ENCODE measurements at places on chromosomes 6 and 20. TPM values are rescaled to one million over a fixed set of nuclear protein-coding genes. Genes with fewer than 3 reads are reported as not detected.

GRCh38 chr6:98576791-98577190, 257.6 kb upstream of the POU3F2 start:
- no peaks in the 10 kb centered on the region for H3K27me3 ChIP-seq
- H3K27ac ChIP-seq: no peak overlapping the region
- H3K4me3 ChIP-seq: no peak overlapping the region
- no peaks in the 10 kb centered on the region for H3K4me1 ChIP-seq
- DNase-seq: no peak
- no peaks in the 10 kb centered on the region for H3K36me3 ChIP-seq

DNA sequence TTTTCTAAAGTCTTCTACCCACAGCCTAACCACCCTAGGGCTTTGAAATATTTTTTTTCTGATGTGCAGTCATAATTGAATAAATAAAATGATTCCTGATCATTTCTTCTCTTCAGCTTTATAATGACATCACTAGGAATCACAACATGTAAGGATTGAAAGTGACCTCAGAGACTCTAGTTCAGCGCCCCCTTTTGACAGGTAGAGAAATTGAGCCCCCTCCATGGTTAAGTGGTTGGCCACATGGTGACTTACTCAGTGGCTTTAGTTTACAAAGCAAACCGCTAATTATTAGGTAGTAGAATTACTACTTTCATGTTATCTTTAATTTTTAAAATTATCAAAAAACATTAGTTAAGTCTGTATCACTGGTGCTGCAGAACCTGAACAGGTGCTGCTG, 13.3 kb upstream of the SLC2A12 start:
- no peaks in the 10 kb centered on the region for H3K4me1 ChIP-seq
- no peak overlapping the region for H3K27ac ChIP-seq
- no peak for DNase-seq
- no peaks in the 10 kb centered on the region for H3K27me3 ChIP-seq
- H3K36me3 ChIP-seq: no peaks in the 10 kb centered on the region

GRCh38 chr6:53858196-53858595, 63.4 kb downstream of the LRRC1 start:
- DNase-seq: no peak
- no peaks in the 10 kb centered on the region for H3K36me3 ChIP-seq
- peaks cover 29% of the 10 kb centered on the region for H3K4me1 ChIP-seq
- H3K27me3 ChIP-seq: no peaks in the 10 kb centered on the region
- no peak overlapping the region for H3K4me3 ChIP-seq

DNA sequence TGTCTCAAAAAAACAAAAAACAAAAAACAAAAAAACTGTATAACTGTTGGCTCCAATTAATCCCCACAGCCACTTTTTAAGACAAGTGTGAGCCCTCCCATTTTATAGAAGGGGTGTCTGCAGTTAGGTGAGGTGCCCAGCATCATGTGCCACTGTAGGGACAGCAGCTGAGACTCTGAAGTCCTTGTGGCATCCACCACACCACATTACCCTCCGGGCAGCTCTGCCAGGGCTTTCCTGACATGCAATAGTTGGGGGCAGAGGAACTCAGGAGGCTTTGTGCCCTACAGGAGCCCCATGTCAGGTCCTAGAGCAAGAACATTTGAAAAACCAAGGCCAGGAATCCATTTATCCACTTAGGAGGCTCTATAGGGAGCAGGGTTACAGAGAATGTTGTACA, 17.3 kb downstream of the PKIG start:
- DNase-seq: no peak
- no peaks in the 10 kb centered on the region for H3K36me3 ChIP-seq
- H3K27ac ChIP-seq: no peak overlapping the region

- DNase-seq: no peak
- no peak overlapping the region for H3K4me3 ChIP-seq
- H3K36me3 ChIP-seq: no peaks in the 10 kb centered on the region
- H3K4me1 ChIP-seq: no peaks in the 10 kb centered on the region
- H3K27ac ChIP-seq: no peak overlapping the region
- no peaks in the 10 kb centered on the region for H3K27me3 ChIP-seq
Observed at GRCh38 chr20:20528861-20529260, 161.0 kb downstream of the INSM1 start.

GRCh38 chr6:40930045-40930444, 109.0 kb downstream of the UNC5CL start:
- DNase-seq: no peak
- no peaks in the 10 kb centered on the region for H3K27me3 ChIP-seq
- H3K36me3 ChIP-seq: no peaks in the 10 kb centered on the region
- no peaks in the 10 kb centered on the region for H3K4me1 ChIP-seq
- no peak overlapping the region for H3K27ac ChIP-seq

DNA sequence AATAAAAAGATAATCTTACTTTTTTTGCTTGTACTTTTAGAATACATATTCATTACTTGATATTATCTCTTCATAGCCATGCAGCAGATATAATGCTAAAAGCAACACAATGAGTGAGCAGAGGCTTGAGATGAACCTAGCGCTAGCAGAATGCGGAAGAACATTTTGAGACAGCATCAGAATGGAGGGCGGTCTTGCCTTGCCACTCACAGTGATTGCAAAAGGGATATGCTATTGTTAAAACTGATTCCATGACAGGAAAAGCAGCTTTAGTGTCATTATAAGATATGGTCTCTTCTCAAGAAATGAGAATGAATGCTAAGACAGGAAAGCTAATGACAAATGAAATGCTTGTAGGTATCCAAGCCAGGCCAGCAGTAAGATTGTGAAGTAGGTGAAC, 200.0 kb upstream of the GJE1 start:
- no peak overlapping the region for H3K4me3 ChIP-seq
- DNase-seq: no peak
- no peaks in the 10 kb centered on the region for H3K27me3 ChIP-seq
- no peaks in the 10 kb centered on the region for H3K4me1 ChIP-seq
- no peaks in the 10 kb centered on the region for H3K36me3 ChIP-seq

- H3K27me3 ChIP-seq: no peaks in the 10 kb centered on the region
- no peak overlapping the region for H3K4me3 ChIP-seq
- H3K4me1 ChIP-seq: no peaks in the 10 kb centered on the region
- H3K27ac ChIP-seq: no peak overlapping the region
Observed at GRCh38 chr20:32971703-32972161, 32.5 kb downstream of the SUN5 start.

- H3K4me3 ChIP-seq: no peak overlapping the region
- no peak for DNase-seq
- peaks cover 6% of the 10 kb centered on the region for H3K4me1 ChIP-seq
Observed at GRCh38 chr6:149441740-149442139, 41.7 kb downstream of the SUMO4 start.

DNA sequence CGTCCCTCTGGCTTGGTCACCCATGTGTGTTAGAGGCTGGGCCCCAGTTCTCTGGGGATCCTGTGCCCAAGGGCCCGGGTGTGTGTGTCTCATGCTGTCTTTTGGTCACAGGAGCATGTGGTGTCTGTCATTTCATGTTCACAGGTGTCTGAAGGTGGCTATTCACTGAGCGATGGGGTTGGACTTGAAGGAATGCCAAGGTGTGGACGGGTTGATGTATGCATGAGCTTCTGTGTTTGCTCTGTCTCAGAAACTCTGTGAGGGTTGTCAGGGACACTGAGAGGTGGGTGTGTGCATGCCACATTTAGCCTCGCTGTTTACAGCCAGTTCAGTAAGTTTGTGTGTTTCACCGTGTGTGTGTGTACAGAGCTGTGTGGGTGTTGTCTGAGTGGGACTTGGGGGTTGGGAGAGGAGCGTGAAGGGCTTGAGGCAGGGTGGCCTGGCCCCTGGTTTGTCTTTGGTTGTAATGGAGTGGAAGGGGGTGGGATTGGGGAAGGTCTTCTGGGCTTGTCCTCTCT, 1.2 kb downstream of the DDR1 start:
- peak overlapping the region; percentile 69 for H3K4me3 ChIP-seq
- H3K4me1 ChIP-seq: peaks cover 15% of the 10 kb centered on the region
- H3K36me3 ChIP-seq: no peaks in the 10 kb centered on the region
- DNase-seq: peak; percentile 45

- no peaks in the 10 kb centered on the region for H3K27me3 ChIP-seq
- H3K4me1 ChIP-seq: no peaks in the 10 kb centered on the region
- no peak overlapping the region for H3K27ac ChIP-seq
- no peak for DNase-seq
- no peaks in the 10 kb centered on the region for H3K36me3 ChIP-seq
- H3K4me3 ChIP-seq: no peak overlapping the region
Observed at GRCh38 chr20:61449057-61449609, 197.1 kb downstream of the CDH4 start.

- no peak overlapping the region for H3K27ac ChIP-seq
- peak; percentile 40 for DNase-seq
- H3K4me1 ChIP-seq: no peaks in the 10 kb centered on the region
- H3K4me3 ChIP-seq: no peak overlapping the region
- no peaks in the 10 kb centered on the region for H3K27me3 ChIP-seq
- no peaks in the 10 kb centered on the region for H3K36me3 ChIP-seq
Observed at GRCh38 chr20:32636821-32637220, 36.9 kb downstream of the C20orf203 start.

The AGER gene
- total RNA-seq: 3.5 TPM

The SYNGAP1 gene
- 5.8 TPM for total RNA-seq

The LY86 gene
- 0.16 TPM for total RNA-seq

Data from pancreas (tissue), 10 donors.